Cardiac septum (tissue), 1 donor: ENCODE measurements at places on chromosomes 5 and 9. TPM values are rescaled to one million over a fixed set of nuclear protein-coding genes. Genes with fewer than 3 reads are reported as not detected.

The BOD1 gene
- total RNA-seq, result 44.9 TPM

The CDKN2A gene
- total RNA-seq, result 1.2 TPM

The SPRY4 gene
- 20.6 TPM for total RNA-seq

The S100Z gene
- total RNA-seq, result not detected

The SPINK4 gene
- total RNA-seq, result not detected

The NDUFS6 gene
- 78.6 TPM for total RNA-seq

The TMEM174 gene
- not detected for total RNA-seq
